ENCODE measurements at places on chromosomes 3 and 15. TPM values are rescaled to one million over a fixed set of nuclear protein-coding genes. Genes with fewer than 3 reads are reported as not detected.

- no peak for DNase-seq
- no peaks in the 10 kb centered on the region for H3K27me3 ChIP-seq
- no peaks in the 10 kb centered on the region for H3K4me1 ChIP-seq
- H3K36me3 ChIP-seq, result peaks cover 17% of the 10 kb centered on the region
- H3K27ac ChIP-seq, result no peak overlapping the region
- H3K4me3 ChIP-seq, result no peak overlapping the region
Observed at GRCh38 chr15:32682569-32682968, 35.2 kb upstream of the GREM1 start.

DNA sequence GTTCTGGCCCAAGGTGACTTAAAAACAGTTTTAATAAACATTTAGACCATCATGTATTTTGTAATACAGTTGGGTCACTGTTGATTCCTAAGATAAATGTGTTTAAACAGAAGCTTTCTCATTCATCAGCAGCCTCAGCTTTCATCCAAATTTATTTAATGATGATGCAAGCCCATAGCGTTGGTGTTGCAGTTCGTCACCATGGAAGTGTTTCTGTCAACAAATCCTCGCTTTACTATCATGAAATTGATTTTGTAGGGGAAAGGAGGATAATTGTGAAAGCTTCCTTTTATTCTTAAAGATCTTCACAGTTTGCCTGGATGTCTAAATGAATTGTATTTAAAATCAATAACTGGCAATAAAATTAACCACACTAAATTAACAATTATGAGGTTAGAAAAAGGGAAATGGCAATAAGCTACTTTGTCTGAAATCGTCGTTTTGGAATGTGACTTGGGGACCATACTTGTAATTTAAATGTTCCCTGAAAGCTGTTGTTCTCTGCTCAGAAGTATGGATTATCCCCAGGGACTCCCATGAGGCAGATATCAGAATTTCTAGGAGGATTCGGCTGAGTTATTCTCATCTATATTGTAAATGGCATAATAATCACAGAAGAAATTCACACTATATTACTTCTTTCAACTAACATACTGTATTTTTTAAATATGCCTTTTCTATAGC, 29.0 kb downstream of the CMSS1 start:
- H3K36me3 ChIP-seq, result no peaks in the 10 kb centered on the region
- H3K4me1 ChIP-seq, result peaks cover 22% of the 10 kb centered on the region
- DNase-seq, result no peak
- no peak overlapping the region for H3K27ac ChIP-seq

DNA sequence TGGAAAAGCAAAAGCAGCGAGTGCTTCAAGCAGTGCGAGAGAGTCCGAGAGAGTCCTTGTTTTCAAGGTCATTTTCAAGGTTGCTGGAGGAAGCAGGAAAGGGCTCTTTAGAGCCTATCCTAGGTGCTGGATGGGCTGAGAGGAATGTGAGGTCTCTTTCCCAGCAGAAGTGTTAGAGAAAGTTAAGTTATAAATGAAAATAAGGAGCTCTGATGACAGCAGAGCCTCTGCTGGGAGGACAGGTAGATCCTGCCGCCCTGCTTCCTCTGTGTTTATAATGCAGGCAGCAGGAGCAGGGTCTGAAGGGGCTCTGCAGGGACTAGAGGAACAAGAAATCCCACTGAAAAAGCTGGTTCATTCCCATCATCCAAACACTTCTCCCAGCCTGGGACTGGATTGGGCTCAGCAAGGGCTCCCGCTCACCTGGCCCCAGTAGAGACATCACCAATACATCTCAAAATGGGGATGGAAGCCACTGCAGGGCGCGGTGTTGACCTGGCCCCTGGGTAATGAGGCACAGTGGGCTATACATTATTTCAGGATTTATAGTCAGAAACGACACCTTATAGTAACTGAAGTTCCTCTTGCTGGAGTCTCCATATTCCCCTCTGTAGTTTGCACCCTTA, 41.5 kb upstream of the RAB6B start:
- peaks cover 20% of the 10 kb centered on the region for H3K4me1 ChIP-seq

- peaks cover 25% of the 10 kb centered on the region for H3K4me1 ChIP-seq
- peak overlapping the region; percentile 80 for H3K27ac ChIP-seq
- peaks cover 5% of the 10 kb centered on the region for H3K36me3 ChIP-seq
- H3K27me3 ChIP-seq, result no peaks in the 10 kb centered on the region
Observed at GRCh38 chr3:124800511-124801258, 70.4 kb downstream of the UMPS start.

- H3K27ac ChIP-seq, result no peak overlapping the region
- H3K4me3 ChIP-seq, result no peak overlapping the region
- H3K4me1 ChIP-seq, result peaks cover 7% of the 10 kb centered on the region
- H3K36me3 ChIP-seq, result no peaks in the 10 kb centered on the region
- no peak for DNase-seq
Observed at GRCh38 chr15:68027388-68027787, 26.7 kb upstream of the PIAS1 start.

Gene NEK11
- 9.8 TPM for total RNA-seq

DNA sequence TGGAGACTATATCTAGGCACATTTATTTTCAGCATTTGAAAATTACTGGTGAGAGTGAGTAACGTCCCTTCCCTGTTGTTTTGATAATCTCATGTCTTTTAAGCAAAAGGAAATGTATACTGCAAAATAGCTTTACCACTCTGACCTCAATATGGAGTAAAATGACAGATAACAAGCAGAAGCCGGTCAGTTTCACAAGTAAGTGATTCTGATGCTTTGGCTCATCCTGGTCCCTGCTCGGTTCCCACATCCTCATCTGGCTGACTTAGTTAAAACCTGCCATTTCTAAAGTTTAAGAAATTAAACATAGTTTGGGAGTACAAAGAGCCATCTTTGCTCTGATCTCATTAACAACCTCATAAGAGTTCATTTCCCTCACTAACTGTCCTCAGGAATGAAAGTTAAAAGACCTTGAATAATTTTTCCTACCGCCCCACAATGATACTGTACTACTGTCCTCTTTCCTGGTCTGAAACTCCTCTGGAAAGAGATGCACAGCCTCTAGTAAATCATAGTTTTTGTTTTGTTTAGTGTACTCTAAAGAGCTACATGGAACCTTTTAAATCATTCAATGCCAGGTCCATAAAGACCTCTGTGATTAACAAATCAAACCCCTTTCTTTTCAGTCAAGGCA, 72.3 kb upstream of the ICE2 start:
- no peak for DNase-seq
- H3K4me3 ChIP-seq, result no peak overlapping the region
- H3K27me3 ChIP-seq, result no peaks in the 10 kb centered on the region
- H3K36me3 ChIP-seq, result peaks cover 2% of the 10 kb centered on the region
- peaks cover 8% of the 10 kb centered on the region for H3K4me1 ChIP-seq

Gene DAZL
- not detected for total RNA-seq

DNA sequence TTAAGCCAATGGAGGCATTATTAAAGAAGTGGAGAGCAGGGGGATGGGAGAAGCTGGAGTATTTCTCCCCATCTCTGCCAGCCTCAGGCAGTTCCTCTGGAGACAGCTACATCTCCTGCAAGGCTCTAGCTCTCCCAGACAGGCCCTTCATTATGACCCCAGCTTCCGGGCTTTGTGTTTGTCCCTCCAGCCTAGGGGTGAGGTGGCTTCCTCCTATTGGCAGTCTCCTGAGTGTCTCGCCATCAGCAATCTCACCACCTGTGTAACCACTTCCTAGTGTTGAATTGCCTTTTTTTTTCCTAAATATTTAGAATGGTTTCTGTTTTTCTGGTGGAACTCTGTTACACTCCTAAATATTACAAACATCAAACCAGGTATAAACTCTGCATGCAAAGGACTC, 122.3 kb downstream of the FAM174B start:
- H3K27me3 ChIP-seq, result peaks cover 44% of the 10 kb centered on the region
- H3K4me3 ChIP-seq, result no peak overlapping the region
- H3K36me3 ChIP-seq, result no peaks in the 10 kb centered on the region
- no peaks in the 10 kb centered on the region for H3K4me1 ChIP-seq

Gene TRH
- 0.13 TPM for total RNA-seq

- DNase-seq, result no peak
- no peak overlapping the region for H3K4me3 ChIP-seq
- H3K27me3 ChIP-seq, result no peaks in the 10 kb centered on the region
- H3K4me1 ChIP-seq, result peaks cover under 1% of the 10 kb centered on the region
- peaks cover 20% of the 10 kb centered on the region for H3K36me3 ChIP-seq
Observed at GRCh38 chr3:49972656-49973055, 32.7 kb downstream of the RBM6 start.

Gene DPPA4
- 87.7 TPM for total RNA-seq

GRCh38 chr3:110618512-110619226, 452.9 kb upstream of the NECTIN3 start:
- no peaks in the 10 kb centered on the region for H3K36me3 ChIP-seq
- H3K27ac ChIP-seq, result no peak overlapping the region
- DNase-seq, result no peak
- H3K27me3 ChIP-seq, result no peaks in the 10 kb centered on the region
- H3K4me1 ChIP-seq, result peaks cover 13% of the 10 kb centered on the region

Gene IL17RB
- total RNA-seq, result 1.4 TPM

DNA sequence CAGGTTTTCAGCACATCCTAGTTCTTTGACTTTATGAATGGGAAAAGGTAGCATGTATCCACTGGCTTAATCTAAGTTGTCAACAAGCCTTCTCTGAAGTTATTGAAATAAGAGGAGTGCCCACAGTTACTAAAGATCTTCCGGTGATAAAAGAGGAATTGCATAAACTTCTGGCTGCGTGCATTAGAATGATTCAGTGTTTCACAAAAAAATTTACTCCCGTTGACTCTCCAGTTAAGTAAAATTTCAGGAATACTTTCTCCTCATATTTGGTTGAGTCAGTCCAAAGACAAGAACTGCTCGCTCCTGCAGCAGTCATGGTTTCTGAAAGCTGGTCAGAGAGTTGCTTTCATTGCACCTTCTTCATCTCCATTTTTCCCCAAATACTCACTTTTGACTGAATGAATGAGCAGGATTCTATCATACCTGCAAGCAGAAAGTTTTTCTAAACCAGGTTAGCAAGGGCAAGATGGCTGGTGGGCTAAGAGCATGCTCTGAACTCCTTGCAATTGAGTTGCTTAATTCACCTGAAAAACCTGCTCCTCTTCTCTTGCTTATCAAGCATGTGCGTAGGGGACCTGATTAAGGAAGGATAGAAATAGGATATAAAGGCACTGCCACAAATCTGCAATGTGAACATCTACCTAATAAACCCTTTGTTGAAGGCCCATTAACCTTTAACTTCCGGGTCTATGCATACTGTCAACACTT, 64.2 kb upstream of the TIMP4 start:
- no peaks in the 10 kb centered on the region for H3K27me3 ChIP-seq
- no peak overlapping the region for H3K27ac ChIP-seq
- H3K4me1 ChIP-seq, result peaks cover 18% of the 10 kb centered on the region

GRCh38 chr3:35900079-35900478, 260.8 kb downstream of the ARPP21 start:
- no peaks in the 10 kb centered on the region for H3K36me3 ChIP-seq
- no peak for DNase-seq
- H3K4me3 ChIP-seq, result no peak overlapping the region
- H3K27ac ChIP-seq, result no peak overlapping the region
- H3K27me3 ChIP-seq, result no peaks in the 10 kb centered on the region
- peaks cover 8% of the 10 kb centered on the region for H3K4me1 ChIP-seq
